ENCODE measurements at places on chromosomes 3 and 15.

DNA sequence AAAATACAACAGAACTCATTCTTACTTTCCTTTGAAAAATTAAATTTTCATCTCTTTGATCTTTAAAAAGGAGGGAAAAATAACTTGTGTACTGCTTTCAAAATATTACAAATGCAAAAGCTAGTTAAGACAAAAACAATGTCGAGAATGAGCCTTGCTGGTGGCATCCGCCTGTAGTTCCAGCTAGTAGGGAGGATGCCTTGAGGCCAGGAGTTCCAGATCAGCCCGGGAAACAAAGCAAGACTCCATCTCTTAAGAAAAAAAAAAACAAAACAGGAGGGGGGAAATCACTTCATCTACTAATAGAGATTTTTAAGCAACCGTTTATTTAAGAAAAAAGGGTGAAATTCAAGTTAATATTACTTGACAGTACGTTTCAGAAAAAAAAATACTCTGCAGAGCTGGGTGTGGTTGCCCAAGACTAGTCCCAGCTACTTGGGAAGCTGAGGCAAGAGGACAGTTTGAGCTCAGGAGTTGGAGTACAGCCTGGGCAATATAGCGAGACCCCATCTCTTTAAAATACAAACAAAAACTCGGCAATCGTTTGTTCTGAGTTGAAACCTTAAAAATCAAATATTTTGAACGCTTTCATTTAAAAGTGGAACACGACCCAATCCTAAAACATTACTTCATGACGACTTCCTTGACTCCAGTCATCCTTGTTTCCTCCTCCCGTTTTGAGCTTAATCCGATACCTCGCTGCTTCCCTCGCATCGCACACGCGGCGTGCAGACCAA is 1.2 kb downstream of the KPNA1 start:
- DNase-seq = no peak

DNA sequence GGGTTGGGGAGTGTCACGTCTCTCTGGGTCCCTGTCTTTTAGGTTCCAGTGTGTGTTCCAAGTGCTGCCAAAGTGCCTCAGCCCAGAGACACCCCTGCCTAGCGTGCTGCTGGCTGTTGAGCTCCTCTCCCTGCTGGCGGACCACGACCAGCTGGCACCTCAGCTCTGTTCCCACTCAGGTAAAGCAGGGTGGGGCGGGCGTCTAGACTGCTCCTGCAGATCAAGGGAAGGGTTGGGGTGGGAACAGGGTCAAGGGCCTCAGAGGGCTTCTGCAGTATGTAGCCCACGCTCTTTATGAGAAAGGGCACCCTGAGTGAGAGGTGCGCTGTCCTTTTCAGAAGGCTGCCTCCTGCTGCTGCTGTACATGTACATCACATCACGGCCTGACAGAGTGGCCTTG is 17.2 kb downstream of the ATRIP start:
- no peak for DNase-seq

DNA sequence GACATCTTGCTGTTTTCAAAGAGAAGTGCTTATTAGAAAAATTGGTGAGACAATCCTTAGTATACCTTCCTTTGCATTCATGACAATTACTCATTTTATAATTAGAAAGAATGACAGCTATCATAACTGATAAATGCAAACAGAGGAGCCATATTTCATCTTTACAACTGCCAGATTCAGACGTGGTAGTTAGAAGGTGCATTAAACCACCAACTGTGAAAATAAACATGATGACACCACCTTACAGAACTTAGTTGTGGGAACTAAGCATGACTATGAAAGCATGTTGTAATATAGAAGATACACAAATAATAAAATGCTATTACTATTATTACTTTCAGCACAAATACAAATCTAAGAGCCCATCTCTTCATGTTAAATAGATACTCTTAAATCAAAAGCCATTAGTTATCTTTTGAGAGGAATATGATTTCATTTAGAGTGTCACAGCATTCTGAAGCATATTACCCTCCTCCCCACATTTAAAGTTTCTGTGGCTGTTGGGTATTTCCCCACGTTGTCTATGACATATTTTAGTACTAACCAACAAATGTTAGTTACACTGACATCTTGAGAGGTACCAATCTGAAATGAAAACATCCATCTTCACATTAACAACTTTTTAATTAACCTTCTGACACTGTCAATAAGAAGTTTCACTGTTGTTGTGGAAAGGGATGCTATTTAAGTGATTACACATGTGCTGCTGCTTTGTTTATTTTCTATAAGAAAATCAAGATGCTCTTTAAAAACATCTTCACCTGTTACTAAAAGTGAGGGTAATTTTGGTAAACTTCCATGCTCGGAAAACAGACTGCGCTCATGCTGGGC is 163.8 kb downstream of the LSAMP start:
- no peak for DNase-seq

GRCh38 chr3:66179793-66180192 is 41.0 kb upstream of the SLC25A26 start:
- DNase-seq = no peak

DNA sequence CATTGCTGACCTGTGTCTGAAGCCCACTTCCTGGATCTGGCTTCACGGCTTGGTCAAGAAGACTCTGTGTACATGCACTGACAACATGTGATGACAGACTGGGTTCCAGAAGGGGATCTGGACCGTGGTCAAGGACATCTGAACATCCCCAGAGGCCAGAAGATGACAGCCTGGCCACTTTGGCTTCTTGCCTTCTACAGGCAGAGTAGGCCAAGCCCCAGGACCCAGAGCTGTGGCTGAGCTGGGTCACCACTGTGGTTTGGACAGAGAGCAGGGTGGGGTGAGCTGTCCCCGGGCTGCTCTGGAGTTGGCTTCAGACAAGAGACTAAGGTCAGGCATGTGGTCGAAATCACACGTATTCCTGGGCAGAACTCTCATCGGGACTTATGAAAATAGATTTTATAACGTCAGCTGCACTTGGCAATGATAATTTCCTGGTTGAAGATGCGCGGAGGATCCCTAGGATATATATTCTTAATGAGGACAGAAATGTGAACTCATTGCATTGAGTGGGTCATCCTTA is 114.1 kb upstream of the FRMD4B start:
- no peak for DNase-seq

DNA sequence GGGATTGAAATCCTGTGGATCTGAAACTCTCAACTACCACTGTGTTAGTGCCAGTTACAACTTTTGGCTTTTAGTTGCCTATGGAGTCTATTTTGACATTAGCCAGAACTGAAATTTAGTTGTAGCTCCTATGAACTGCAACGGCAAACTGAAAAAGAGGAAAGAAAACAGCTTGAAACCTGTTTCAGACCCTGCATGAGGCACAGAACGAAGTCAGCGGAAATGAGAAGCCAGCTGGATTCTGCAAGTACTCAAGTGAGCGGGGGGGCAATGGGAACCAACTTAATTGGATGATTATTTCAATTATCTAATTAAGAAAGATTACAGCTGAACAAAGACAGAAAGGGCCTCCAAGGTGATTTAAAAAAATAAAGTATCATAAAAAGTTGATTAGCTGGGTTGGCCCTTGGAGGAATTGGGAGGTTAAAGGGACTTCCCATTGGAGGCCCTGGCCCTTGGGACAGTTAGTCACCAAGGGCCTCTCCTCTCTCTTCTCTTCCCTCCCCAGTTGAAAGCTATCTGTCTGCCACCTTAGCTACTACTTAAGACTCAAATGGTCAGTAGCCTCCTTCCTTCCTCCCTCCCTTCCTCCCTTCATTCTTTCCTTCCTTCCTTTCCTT is 352.1 kb downstream of the SHQ1 start:
- DNase-seq = no peak

DNA sequence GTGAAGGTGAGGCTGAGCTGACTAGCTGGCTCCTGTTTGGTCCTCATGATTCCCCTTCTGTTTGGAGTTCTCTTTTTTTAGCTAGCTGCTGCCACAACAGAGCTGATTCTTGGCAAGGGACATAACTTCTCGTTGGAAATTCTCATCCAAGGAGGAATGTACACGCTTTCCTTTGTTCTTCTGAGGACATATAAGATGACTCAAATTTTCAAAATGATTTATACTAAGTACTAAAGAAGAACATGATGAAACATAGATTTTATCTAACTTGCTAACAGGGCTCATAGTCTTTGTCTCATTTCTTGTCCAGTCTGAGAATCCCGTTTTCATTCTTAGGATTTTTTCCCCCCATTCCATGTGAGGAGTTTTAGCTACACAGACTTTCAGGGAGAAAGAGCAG is 2.9 kb upstream of the TFG start:
- DNase-seq = no peak

DNA sequence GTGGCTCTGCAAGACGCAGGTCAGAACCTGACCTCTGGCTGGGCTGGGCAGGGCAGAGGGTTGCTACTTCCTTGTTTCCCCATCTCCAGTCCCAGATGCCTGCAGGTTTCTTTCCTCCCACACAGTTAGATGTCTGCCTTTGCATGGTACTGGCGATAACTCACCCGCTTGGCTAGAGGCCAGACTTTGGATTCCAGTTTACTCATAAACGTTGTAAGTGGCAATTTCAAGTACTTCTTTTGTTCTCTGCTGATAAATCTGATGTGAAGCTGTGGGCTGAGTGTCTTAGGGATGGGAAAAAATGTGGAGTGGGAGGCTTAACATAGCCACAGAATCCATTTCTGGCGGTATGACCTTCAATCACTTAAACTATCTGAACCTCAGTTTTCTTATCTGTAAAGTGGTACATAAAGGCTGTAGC is 194.2 kb downstream of the EBLN2 start:
- DNase-seq = no peak

GRCh38 chr15:25059698-25060471 is 105.1 kb downstream of the SNRPN start:
- DNase-seq = no peak

GRCh38 chr3:60698117-60698516 is 553.1 kb downstream of the FHIT start:
- no peak for DNase-seq

DNA sequence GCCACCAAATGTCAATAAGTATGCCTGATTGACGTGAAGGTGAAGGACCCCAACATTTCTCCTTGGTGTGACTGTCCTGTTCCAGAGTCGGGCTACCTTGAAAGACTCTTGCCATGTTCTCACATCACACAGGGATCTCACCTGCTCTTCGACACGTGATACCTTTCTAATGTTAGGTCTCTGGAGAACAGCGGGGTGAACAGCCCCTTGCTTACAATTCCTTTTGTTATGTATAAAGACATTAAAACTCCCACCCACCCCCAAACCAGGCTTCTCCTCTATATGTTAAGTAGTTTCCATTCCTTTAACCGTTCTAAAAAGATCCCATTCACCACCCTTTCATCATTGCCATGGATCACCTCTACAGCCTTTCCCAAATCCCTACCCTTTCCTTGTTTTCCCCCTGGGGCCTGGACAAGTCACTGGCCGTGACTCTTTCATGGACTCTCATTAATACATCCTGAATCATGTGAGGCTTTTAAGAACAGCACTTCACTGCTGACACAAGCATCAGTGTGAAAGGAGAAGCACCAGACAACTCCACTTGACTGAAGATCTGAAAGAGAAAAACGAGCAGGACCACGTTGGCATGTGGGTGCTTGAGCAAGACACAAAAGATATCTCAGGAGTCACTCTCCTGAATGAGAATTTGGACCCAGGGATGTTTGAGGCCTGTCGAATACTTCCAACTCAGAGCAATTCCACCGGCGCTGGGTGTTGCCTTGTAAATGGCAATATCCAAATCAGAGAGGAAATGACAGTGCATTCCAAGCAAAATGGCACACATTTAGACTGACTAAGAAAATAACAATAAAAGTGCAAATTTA is 115.0 kb downstream of the FOXP1 start:
- DNase-seq = no peak

DNA sequence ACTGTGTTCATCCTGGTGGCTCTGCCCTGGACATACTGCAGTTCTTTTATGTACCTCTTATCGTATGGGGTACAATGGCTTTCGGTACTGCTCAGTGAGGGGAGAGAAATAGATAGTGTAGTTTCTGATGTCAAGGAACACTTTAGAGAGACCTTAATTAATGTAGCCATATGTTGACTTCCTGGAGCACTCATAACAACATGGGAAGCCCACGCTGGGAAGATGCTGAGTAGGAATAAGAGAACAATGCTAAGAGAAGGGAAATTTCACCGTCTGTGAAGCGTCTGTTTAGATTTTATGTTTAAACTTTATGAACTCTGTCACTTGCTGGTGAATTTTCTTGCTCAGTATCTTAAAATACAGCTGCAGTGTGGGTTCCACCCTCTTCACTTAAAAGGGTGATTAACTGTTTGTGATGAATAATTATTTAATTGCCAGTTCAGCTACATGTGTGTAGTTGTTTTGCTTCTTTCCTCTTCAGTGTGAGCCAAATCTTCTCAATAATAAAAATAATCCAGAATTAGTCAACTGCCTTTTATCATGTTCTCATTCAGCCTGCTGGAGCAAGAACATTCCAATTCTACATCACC is 373.1 kb upstream of the TPRG1 start:
- DNase-seq = no peak
